ENCODE measurements at places on chromosomes 1 and 21.

DNA sequence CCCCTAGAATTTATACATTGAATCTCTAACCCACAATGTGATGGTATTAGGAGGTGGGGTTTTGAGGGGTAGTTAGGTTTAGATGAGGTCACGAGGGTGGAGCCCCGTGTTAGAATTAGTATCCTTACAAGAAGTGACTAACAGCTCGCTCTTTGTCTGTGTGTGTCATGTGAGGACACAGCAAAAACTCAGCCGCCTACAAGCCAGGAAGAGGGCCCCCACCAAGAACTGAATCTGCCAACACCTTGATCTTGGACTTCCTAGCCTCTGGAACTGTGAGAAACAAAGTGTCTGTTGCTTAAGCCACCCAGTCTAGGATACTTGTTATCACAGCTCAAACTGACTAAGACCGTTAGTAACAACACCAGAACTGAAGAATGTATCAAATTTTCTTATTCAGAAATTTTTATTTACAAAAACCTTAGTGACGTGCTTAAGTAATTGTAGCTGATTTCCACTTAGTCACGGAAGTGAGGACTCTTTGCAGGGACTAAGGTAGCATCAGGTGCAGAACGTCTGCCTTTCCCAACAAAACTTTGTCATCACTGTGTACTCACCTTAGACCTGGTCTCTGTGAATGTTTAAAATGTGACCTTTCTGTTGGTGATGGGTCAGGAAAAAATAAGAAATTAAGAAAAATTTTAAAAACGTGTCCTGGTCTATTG lies 24.5 kb upstream of the LRRC8C start:
- no peak overlapping the region for H3K4me3 ChIP-seq
- H3K36me3 ChIP-seq, result no peaks in the 10 kb centered on the region
- DNase-seq, result no peak
- peak overlapping the region; percentile 12 for H3K27ac ChIP-seq
- H3K27me3 ChIP-seq, result no peaks in the 10 kb centered on the region
- peaks cover 42% of the 10 kb centered on the region for H3K4me1 ChIP-seq

- no peaks in the 10 kb centered on the region for H3K27me3 ChIP-seq
- H3K4me3 ChIP-seq, result no peak overlapping the region
- no peaks in the 10 kb centered on the region for H3K4me1 ChIP-seq
- H3K27ac ChIP-seq, result no peak overlapping the region
Measured at GRCh38 chr1:229047161-229047839, 223.6 kb upstream of the RAB4A start.

DNA sequence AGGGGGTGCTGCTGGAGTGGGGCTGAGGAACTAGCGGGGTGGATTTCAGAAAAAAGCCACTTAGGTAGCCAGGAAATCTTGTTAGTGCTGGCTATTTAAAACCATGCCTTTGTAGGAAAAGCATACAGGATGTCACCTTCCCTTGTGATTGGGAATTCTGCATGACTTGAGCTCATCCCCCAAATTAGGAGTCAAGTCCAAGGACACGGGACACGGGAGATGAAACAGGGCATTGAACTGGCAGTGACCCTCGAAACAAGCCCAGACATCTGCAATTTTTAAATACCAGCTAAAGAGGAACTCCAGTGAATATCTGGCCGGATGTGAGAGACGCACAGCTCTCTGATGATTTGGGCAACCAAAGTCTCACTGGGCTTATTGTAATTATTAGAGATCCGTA lies 32.8 kb downstream of the C2CD2 start:
- peaks cover 4% of the 10 kb centered on the region for H3K4me1 ChIP-seq
- no peak overlapping the region for H3K27ac ChIP-seq
- H3K4me3 ChIP-seq, result no peak overlapping the region
- peaks cover 18% of the 10 kb centered on the region for H3K36me3 ChIP-seq
- DNase-seq, result no peak

GRCh38 chr1:56758135-56758534 lies 61.1 kb downstream of the FYB2 start:
- H3K27ac ChIP-seq, result no peak overlapping the region
- no peak for DNase-seq
- H3K4me3 ChIP-seq, result no peak overlapping the region
- no peaks in the 10 kb centered on the region for H3K36me3 ChIP-seq
- H3K4me1 ChIP-seq, result no peaks in the 10 kb centered on the region
- no peaks in the 10 kb centered on the region for H3K27me3 ChIP-seq

DNA sequence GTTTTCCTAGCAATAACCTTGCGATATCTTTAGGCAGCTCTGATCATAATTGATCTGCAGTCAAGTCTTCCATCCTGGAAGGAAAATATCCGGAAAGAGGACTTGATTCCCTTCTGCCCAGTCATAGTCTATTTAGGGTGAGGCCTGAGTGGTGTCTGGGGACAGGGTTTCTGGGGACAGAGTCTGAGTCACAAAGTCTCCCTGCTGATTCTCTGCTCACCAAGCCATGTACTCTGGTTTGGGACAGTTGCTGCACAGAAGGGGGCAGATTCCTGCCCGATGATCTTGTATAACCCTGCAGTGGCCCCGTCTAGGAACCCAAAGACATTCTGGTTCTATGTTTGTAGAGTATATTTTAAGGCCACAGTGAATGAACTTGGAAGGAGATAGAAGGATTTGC lies 178.8 kb downstream of the KCNJ6 start:
- H3K27ac ChIP-seq, result no peak overlapping the region
- H3K36me3 ChIP-seq, result no peaks in the 10 kb centered on the region
- no peak for DNase-seq
- no peaks in the 10 kb centered on the region for H3K27me3 ChIP-seq
- H3K4me1 ChIP-seq, result no peaks in the 10 kb centered on the region
- H3K4me3 ChIP-seq, result no peak overlapping the region

DNA sequence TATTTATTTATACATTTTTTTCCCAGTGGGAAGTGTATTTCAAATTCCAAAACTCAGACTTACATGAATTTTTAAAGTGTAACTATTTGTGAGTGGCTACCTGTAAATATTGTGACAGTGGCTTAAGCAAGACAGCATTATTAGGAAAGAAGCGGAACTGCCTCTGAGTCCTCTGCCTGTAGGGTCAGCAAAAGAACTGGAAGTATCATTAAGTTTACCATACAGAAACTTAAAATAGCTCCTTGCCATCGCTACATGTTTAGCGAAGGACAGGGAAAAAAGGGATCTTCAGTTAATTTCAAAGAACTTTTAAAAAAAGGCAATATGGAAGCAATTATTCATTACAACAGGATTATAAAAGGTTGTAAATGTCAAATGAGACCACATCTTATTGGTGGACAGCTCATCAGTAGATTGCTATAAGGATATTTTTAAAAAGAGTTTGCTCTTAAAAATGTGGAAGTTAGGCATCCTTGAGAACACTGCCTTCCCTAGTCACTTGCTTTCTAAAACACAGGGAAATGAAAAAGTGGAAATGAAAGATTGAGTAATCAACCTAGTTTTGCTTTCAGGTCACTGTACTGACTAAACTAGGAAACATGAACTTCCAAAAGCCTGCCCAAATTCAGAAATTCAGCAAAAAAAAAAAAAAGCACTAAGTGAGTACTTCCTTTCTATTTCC lies 39.2 kb downstream of the NSL1 start:
- H3K4me1 ChIP-seq, result no peaks in the 10 kb centered on the region
- no peak for DNase-seq
- no peak overlapping the region for H3K27ac ChIP-seq

- H3K27ac ChIP-seq, result no peak overlapping the region
- no peaks in the 10 kb centered on the region for H3K4me1 ChIP-seq
- H3K27me3 ChIP-seq, result no peaks in the 10 kb centered on the region
- no peak for DNase-seq
- H3K36me3 ChIP-seq, result no peaks in the 10 kb centered on the region
Measured at GRCh38 chr1:106721790-106722189, 334.7 kb upstream of the PRMT6 start.

DNA sequence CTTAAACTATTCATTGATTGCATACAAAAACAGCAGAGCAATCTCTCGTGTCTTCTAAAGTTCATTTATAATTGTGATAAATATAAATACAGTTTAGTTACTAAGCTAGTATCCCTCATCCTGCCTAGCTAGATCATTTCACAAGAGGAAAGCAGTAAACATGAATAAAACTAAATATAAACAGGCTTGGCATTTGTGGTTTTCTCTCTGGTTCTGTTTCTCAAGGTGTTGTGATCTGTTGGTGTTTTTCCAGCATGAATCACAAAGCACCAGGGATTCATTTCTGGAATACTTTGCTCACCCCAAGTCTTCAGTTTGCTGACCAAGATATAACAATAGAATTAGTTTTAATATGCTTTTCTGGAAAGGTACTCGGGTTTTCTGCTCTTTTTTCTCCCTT lies 32.7 kb upstream of the GLIS1 start:
- H3K4me1 ChIP-seq, result no peaks in the 10 kb centered on the region
- no peaks in the 10 kb centered on the region for H3K27me3 ChIP-seq
- DNase-seq, result no peak
- H3K27ac ChIP-seq, result no peak overlapping the region
- peaks cover 87% of the 10 kb centered on the region for H3K36me3 ChIP-seq
- H3K4me3 ChIP-seq, result no peak overlapping the region

GRCh38 chr1:108141621-108142020 lies 58.5 kb downstream of the SLC25A24 start:
- H3K27me3 ChIP-seq, result no peaks in the 10 kb centered on the region
- H3K36me3 ChIP-seq, result peaks cover 96% of the 10 kb centered on the region
- DNase-seq, result no peak

DNA sequence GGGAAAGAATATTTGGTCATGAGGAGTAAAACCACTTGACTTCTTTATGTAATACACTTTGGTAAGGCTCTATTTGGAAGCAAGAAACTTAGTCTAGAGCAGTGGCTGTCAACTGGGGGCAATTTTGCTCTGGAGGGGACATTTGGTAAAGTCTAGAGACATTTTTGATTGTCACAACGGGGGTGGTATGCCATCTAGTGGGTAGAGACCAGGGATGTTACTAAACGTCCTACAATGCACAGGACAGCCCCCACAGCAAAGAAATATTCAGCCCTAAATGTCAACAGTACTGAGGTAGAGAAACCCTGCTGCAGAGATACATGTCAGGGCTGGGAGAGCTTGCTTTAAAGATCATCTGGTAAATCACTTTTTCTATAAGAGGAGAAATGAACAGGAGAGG lies 13.5 kb downstream of the FUCA1 start:
- H3K4me1 ChIP-seq, result no peaks in the 10 kb centered on the region
- DNase-seq, result no peak
- H3K27ac ChIP-seq, result no peak overlapping the region
- H3K36me3 ChIP-seq, result peaks cover 32% of the 10 kb centered on the region
- no peaks in the 10 kb centered on the region for H3K27me3 ChIP-seq
- H3K4me3 ChIP-seq, result no peak overlapping the region

- no peaks in the 10 kb centered on the region for H3K4me1 ChIP-seq
- H3K27me3 ChIP-seq, result no peaks in the 10 kb centered on the region
- DNase-seq, result no peak
- no peak overlapping the region for H3K4me3 ChIP-seq
- H3K27ac ChIP-seq, result no peak overlapping the region
Measured at GRCh38 chr1:186897008-186897407, 68.3 kb downstream of the PLA2G4A start.

DNA sequence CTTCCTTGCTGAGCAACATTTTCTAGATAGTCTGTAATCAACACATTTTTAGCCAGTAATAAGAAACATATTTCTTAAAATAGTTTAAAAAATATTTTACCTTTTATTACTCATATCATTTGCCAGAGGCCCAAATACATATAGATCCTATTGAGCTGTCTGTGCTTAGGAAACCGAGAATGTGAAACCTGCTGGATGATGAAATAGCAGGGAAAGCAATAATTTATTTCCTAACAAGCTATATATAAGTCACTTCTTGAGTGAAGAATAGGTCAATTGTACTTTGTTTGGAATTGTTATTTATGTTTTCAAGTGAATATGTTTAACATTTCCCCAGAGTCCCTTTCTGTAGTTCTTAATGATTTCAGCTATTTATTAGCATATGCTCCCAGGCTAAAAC lies 339.9 kb upstream of the TMPRSS15 start:
- no peak overlapping the region for H3K4me3 ChIP-seq
- DNase-seq, result no peak
- H3K36me3 ChIP-seq, result no peaks in the 10 kb centered on the region
- no peaks in the 10 kb centered on the region for H3K4me1 ChIP-seq
- no peak overlapping the region for H3K27ac ChIP-seq

All from RWPE2 (cell line).